Cardiac septum (tissue), 1 donor: ENCODE measurements at places on chromosomes 4 and X.

GRCh38 chr4:145784036-145784435 is 104.1 kb downstream of the C4orf51 start:
- no peak for DNase-seq

- DNase-seq, result no peak
Measured at GRCh38 chr4:89287945-89288344, 19.7 kb downstream of the GPRIN3 start.

- no peak for DNase-seq
Measured at GRCh38 chr4:127165971-127166370, 466.8 kb upstream of the INTU start.

DNA sequence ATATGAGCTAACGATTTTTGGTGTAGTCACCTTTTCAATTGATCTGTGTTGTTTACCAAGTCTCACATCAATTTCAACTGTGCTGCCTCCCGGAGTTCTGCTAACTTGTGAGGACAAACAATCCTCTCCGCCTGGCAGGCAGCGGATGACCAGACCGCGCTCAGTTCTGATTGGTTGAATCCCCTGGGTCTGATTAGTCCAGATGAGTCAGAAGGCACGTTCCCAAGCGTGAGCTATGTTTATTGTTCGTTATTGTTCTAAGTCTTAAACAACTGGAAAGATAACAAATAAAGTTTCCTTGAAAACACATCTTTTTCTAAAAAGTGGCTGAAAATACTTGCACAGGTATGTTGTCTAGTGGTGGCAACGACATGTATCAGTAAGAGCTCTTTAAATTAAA is 37.9 kb upstream of the TRPC3 start:
- DNase-seq, result no peak

- no peak for DNase-seq
Measured at GRCh38 chr4:71689822-71690221, 94.1 kb downstream of the GC start.

DNA sequence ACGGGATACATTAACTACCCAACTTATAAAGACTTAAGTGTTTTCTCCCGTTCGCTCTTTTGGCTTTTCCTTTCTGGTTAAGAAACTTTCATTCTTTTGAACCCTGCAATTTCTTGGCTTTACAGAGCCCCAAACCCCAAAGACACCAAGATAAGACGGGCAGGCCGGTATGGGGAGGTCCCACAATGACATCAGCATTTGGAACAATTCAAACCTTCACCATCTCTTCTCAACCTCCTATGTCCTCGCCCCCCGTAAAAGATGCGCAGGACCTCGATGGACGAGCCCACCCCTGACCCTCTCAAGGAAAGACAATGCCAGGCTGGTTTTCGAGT is 999 bp downstream of the ZNF518B start:
- DNase-seq, result no peak

GRCh38 chr4:36414248-36414647 is 132.8 kb downstream of the DTHD1 start:
- no peak for DNase-seq

DNA sequence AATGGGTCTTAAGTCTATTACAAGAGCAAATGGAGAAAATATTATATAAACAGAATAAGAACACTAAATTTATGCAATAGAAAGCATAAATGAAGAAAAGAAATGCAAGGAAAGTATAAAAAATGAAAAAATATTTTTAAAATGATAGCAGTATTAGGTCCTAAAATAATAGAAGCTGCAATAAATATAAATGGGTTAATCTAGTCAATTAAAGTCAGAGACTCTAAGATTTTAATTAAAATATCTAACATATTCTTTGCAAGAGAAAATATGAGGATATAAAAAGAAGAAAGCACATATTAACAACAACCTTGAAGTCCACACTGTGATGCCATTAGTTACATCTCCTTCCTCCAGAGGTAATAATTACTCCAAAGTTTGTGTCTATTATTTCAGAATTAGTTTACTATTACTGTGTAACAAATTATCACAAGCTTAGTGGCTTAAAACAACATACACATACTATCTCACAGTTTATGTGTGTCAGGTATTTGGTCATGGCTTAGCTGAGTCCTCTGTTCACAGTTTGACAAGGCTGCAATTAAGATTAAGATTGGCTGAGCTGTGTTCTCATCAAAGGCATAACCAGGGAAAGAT is 174.9 kb downstream of the NAA11 start:
- no peak for DNase-seq

GRCh38 chrX:13685126-13685763 is 3.7 kb upstream of the RAB9A start:
- DNase-seq, result no peak

- DNase-seq, result no peak
Measured at GRCh38 chr4:11881947-11882346, 453.3 kb upstream of the HS3ST1 start.

DNA sequence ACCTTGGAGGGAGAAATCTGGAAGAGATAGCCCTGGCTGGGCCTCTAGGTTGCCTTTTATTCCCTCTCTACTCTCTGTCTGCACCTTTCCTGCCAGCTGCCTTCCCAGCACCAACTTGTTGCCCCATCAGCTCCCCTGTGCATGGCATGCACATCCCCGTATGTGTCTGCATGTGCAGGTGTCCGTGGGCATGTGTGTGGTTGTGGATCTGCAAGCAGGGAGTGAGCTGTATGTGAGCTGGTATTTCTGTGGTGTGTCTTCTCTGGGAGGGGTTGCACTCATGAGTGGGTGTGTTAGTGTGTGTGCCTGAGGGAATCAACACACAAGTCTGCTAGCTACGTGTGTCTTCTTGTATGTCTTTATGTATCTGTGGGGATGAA is 9.9 kb downstream of the L1CAM start:
- DNase-seq, result no peak

DNA sequence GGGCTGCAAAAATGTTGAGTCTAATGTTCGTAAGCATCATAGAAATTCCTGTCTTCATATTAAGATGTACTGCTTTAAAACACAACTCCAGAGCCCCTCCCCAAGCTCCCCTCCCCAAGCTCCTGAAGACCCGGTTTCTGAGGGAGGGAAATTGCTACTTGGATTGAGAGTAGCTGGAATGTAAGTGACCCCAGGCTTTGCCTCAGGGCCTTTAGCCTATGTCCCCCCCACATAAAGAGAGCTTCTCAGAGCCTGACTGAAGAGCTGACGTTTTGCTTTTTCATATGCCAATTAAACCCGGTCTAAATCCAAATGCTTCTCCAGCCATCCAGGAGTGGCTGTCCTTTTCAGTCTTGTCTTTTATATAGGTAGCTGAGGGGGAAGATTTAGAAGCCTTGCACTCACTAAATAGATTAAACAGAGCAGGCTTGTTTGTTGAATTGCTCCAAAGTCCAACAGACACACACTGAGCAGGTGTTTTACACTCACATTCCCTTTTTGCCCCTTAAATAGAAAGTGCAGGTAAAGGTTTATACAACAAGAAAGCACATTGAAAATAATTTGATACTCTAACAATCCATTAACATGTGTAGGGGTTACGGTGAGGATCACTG is 19.6 kb downstream of the ARX start:
- no peak for DNase-seq
